Suppressor macrophage treated with lipopolysaccharide for 1 hour (primary cell): ENCODE measurements at places on chromosomes 16 and 17.

DNA sequence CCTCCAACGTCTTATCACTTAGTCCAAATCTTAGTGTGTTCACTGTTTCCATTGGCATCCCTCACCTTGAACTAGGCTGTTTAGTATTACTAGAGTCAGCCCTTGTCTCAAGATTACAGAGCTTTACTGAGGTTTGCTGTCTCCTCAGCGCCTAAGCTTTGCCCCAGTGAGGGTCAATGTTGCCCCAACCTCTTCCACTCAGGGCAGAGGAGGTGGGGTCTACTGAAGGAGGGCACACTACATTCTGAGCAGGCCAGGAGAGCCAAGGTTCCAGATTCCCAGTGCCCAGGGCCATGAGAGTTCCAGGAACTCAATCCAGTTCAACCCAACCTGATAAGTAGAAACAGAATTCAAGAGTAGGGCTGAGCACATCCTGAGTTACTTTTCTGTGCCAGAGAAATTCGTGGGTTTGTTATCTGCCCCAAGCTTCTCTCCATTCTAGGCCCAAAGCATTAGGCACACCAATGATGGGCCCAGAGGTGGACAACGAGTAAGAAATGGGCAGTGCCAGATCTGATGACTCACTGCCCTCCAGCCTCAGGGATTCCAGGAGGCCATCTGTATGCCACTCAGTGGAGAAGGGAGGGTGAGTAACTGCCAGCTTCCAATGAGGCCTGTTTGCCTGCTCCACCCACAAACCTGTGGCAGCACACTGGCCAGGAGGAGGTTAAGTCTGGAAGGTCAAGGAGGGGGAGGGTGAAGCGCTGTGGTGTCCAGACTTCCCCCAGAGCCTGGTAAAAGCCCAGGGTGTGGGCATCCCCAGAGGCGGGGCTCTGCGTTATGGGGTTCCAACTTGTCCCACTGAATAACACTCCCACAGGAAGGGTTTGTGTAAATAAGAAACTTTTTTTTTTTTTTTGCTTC is 8.2 kb downstream of the TUBG2 start:
- peak; percentile 68 for DNase-seq

GRCh38 chr17:68657166-68657565 is 56.0 kb upstream of the FAM20A start:
- no peak for DNase-seq

- no peak for DNase-seq
Measured at GRCh38 chr17:41060052-41060604, at the start of gene KRTAP2-3. Gene KRTAP2-3, minus strand, starts transcription at chr17:41060114. Its CDS starts 64 bp downstream, at chr17:41060050.

DNA sequence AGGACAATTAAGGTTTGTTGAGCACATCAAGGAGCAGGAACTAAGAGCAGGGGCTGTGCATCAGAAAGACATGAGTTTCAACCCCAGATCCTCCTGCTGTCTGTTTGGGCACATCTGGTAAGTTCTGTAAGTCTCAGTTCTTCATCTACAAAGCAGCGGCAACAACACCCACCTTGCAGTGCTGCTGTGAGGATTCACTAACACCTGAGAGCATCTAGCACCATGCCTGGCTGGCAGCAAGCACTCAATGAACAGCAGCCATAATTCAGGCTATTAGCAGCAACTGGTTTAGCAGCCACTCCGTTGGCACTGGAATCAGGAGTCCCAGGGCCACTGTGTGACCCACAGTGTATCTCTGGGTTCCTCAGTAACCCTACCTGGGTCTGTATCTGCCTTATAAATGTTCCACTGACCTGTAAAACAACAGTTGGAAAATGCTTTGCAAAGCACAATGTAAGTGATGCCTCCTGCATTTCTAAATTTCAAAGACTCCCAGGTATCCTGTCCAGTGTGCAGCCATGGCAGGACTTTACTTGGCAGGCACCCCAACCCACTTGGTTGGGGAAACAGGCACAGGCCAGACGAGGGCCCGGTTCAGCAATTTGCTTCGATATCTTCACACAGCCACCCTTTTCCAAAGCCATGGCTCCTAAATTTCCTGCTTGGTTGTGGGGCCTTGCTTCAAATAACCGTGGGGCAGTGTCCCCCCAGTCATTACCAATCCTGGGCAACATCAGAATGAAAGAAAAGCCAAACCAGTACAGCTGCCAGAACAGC is 4.2 kb downstream of the ST3GAL2 start:
- DNase-seq, result no peak

DNA sequence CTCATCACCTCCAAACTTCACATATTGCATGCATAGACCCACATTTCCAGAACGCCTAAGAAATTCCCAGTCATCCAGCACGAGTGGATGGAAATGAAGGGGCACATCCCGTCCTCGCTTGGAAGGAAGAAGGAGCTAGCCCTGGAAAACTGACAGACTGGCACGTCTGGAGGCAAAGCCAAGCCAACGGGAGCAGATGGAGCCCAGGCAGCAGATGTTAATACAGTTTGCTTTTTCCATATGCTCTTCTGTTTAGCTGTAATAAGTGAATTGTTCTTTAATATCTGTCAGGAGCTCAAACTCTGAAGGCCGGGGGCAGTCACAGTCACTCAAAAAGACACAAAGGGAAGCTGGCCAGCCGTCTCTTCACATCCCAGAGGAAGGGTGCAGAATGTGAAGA is 187.7 kb downstream of the XYLT1 start:
- DNase-seq, result no peak

GRCh38 chr16:9425236-9425635 is 333.8 kb downstream of the HAPSTR1 start:
- no peak for DNase-seq

DNA sequence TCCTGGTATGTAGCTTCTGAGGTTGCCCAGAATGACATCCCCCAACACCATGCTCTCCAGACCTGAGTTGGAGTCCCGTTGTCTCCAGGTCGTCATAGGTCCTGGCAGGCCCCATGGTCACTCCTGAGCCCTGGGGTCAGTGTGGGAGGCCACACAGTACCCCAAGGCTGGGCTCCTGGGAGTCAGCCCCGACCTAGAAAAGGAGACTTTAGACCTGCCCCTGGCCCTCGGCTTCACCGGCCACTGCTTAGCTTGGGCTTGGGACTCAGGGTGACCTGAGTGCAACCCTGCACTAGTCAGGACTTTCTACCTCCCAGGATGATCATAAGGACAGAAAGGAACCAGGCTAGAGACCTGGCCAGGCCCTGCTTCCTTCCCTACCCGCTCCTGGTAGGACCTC is 65.8 kb downstream of the PRMT7 start:
- no peak for DNase-seq

DNA sequence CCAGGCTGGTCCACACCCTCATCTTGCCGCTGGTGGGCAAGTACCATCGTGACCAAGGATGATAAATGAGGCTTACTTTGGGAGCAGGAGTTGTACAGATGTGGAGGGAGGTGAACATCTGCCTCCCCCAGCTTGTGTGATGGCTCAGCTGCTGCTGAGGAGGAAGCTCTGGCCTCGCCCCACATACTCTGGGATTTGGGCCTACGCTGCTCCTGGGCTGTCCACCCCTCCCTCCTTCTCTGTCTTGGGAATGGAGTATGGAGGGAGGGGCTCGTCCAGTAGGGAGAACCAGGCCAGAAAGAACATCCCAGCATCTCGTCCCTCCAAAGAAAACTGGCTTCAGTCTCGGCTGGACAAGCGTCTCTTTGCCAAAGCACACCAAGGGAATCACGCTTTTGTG is 134.8 kb upstream of the CDC42EP4 start:
- DNase-seq, result no peak

GRCh38 chr17:4157618-4158333 is 14.8 kb downstream of the CYB5D2 start:
- no peak for DNase-seq

- DNase-seq, result no peak
Measured at GRCh38 chr17:2995886-2996809, 67.3 kb downstream of the OR1D5 start.

- no peak for DNase-seq
Measured at GRCh38 chr16:75733305-75734211, 7.3 kb upstream of the CPHXL start.

GRCh38 chr16:61797296-61797795 is 238.9 kb downstream of the CDH8 start:
- no peak for DNase-seq
